ENCODE measurements at places on chromosomes 12 and 14.

DNA sequence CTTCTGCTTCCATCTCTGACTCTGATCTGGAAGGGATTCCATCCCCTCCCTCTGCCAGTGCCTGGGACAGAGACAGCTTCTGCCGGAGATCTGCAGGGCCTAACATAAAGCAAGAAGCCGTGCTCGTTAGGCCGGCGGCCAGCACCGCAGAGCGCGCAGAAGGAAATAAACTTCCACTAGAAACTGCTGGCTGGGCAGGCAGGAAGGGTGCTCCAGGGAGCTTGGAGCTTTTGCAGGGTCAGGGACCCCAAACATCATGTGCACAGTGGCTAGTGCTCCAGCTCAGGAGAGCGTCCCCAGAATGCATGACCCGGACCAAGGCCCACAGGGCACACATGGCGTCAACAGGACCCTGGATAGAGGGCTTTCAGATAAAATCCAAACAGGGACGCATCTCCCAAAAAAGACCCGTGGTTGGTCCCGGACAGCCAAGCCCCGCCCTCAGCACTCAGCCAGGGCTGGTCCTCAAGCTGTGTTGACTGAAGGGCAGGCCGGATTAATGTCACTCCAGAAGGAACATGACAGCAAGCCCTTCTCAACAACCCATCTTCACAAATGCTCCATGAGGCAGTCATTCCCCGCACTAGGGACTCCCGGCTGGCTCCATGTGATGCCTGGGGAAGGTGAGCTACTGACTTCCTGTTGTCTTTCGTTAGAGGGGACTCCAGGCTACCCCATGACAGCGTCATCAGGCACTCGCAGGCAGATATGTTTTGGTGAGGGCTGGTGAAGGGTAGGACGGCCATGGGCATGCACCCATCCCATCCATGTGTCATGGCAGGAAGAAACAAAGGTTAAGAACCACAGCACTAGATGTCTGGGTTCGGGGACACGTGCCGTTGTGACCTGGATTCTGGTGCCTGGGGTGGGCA lies 121.5 kb downstream of the CALM1 start:
- no peak for DNase-seq

- peak; percentile 36 for DNase-seq
Observed at GRCh38 chr12:47071241-47071852, 8.1 kb upstream of the PCED1B start.

GRCh38 chr14:90412058-90412457 lies 15.2 kb downstream of the CALM1 start:
- DNase-seq = no peak

DNA sequence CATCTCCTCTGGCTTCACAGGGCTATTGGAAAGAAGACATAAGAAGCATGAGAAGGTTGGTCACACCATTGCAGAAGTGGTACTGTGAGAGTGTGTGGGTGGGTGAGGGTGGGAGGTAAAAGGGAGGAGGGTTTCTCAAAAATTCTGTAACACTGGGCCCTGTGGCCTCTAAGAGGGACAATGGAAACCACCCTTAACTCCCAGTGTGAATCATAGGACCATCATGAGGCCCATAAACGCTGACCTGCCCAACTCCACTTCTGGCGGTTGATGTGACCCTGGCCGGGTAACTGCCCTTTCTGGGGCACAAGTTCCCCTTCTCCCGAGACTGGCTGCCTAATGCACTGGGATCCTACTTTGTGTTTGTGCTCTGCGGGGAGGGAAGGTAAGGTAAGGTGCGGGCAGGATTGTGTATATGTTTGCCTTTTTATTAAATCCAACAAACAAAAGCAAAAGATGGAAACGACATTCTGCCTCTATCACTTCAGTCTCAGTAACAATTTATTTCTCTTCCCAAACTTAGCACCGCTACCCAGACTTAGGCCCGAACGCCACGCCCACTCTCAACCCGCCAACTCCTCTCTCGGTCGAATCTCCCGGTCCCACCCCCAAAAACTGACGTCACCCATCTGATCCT lies 551 bp downstream of the METTL1 start:
- peak; percentile 96 for DNase-seq

GRCh38 chr14:50610465-50610864 lies 50.5 kb downstream of the ATL1 start:
- no peak for DNase-seq
